ENCODE measurements at places on chromosomes 12 and 14.

DNA sequence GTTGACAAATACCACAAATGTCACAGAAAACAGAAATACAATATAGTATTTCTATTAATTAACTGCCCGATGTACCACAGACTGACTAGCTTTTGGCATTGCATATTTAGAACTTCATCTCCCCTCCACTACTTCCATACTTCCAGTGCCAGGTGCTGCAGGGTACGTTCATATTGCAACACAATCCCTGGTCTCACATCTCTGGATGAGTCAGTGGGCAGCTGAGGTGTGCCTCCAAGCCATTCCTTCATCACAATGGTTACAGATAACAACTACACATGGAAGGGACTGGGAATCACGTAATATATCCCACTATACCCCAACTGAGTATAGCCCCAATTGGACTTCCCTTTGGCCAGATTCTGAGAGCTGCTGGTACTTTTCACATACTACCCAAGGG is 31.1 kb downstream of the CCDC198 start:
- no peak for DNase-seq

DNA sequence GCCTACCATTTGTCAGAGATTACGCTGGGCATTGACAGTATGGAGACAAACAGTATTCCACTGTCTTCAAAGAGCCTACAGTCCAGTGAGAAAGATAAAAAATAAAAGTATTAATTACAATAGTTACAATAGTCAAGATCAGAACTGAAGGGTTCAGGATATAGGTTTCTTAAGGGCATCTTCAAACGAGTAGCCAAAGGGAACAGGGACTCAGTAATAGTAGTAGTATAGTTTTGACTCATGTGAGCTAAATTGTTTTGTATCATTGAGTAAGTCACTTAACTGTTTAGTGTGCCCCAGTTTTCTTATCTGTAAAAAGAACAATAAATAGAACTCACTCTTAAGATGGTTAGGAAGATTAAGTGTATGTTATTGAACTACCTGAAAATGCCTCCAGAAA is 123.6 kb downstream of the METTL25 start:
- DNase-seq: no peak

- DNase-seq: no peak
Observed at GRCh38 chr12:87952850-87953249, 76.4 kb downstream of the C12orf50 start.

DNA sequence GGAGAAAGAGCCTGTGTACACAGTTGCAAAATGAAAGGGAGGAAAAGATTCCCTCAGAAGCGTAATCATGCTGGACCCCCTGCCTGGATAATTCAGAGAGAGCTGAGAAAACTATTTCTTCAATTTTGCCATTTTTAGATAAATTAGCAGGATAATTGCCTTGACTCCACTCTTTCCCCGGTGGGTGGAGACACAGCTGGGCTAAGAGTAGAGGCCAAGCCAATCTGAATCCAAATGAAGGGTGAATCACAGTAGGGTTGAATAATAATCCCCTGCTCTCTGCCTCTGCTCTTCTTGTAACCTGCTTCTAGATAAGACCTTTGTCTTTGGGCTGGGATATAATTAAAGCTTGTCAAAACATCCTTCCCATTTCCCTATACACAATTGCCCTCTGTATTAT is 150.1 kb downstream of the CAPZA3 start:
- DNase-seq: no peak

DNA sequence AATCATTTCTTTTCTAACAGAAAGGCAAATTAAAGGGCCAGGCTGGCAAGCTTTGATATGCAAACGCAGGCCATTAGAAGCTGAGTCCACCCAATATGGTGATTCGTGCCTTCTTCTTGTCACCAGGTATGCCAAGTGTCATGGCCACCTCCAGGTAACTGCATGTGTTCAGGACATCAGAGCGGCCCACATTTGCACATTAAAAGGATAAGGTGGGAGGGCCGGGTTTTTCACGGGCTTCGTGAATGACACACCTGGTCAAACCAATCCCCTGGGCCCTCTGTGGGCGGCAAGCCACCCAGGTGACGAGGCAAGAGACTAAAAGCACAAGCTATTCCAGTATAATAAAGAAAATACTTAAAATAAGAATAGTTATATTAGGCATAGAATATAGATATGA is 75.9 kb upstream of the TSPAN11 start:
- DNase-seq: no peak

DNA sequence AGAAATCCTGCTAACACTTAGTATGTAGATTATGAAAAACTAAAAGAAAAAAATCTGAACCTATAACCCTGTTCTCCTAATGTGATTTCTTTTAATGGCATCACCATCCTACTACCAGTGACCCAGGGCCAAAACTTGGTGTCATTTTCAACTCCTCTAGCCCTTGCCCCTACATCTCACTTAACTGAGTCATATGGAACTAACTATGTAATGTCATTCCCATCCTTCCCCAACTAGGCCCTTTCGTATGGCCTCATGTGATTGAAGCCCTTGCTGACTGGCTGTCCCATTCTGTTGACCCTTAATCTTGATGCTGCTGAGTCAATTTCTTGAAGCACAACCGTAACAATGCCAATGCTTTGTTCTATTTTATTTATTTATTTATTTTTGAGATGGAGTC is 7.6 kb downstream of the DMAC2L start:
- no peak for DNase-seq

DNA sequence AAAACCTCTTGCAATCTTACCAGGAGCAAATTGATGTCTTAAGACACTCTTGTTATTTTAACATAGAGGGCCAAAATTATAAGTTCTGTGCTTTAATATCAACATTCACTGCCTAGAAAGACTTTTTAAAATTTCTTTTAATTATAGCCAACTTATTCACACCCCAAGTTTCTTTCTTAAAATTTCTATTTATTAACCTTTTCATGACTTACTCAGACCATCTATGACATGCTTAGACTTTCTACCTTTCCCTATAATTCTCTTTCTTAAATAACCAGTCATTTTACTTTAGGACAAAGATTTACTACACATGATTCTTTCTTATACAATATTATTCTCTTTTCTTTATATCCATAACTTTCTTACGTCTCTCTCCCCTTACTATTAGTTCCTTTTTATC is 220.4 kb downstream of the NUBPL start:
- DNase-seq: no peak

DNA sequence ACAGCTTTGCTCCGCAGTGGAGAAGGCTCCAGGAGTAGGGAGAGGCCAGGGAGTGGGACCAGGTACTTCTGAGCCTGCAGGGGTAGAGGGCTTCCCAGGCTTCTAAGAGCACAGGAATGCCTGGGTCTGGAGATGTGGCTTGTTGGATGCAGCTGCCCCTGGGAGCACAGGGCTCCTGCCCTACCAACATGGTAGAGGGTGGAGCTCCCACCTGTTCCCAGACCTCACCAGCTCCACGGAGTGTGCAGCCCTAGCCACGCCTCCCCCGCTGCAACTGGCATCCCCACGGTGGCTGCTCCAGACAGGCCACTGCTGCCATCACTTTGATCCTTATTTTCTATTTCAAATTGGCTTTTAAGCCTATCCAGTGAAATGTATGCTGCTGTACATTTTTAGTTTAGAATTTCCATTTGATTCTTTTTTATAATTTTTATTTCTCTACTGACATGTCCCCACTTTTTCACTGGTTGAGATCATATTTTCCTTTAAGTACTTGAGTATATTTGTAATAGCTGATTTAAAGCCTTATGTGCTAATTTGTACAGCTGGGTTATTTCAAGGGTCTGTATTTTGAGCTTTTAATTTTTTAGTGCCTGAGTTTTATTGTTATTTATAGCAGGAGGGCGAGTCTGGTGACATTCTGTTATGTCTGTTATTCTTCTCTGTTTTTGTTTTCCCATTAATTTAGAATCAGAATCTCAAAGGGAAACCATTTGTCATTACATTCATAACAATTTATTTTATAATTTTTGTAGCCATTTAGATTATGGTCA is 78.0 kb downstream of the DERA start:
- DNase-seq: no peak

DNA sequence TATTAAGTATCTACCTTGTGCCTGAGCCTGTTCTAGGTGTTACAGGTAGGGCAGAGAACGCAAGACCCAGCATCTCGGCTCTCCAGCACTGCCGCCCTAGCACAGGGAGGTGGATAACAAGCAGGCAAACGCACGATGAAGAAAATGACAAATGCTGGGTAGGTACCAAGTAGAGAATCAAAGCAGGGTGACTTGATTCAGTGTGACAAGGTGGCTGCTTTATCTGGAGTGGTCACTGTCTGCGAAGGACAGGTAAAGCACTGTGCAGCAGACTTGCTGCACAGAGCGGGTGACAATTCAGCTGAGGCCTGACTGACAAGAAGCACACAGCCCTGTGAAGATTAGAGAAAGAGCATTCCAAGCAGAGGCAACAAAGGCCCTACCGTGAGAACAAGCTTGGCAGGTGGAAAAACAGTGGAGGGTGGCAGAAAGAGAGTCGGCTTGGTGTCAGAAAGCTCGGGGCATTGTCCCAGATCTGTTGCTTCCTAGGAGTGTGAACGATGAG is 12.9 kb downstream of the PRKCH start:
- no peak for DNase-seq

DNA sequence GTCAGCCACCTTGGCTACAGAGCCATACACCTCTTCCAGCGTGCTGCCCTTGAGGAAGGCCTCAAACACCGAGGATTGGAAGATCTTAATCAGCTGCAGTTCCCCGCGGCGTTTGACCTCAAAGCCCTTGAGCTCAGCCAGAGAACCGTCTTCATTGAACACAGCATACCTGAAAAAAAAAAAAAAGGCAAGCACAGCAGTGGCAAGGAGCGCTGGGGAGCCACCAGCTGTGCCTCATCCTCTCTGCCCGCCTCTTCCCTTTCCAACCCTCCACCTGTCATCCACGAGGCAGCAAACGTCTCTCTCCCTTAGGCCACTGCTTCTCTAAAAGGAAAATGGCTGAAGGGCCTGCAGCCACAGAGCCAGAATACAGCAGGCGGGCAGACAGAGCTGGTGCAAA is 26.1 kb downstream of the POLE start:
- DNase-seq: no peak

DNA sequence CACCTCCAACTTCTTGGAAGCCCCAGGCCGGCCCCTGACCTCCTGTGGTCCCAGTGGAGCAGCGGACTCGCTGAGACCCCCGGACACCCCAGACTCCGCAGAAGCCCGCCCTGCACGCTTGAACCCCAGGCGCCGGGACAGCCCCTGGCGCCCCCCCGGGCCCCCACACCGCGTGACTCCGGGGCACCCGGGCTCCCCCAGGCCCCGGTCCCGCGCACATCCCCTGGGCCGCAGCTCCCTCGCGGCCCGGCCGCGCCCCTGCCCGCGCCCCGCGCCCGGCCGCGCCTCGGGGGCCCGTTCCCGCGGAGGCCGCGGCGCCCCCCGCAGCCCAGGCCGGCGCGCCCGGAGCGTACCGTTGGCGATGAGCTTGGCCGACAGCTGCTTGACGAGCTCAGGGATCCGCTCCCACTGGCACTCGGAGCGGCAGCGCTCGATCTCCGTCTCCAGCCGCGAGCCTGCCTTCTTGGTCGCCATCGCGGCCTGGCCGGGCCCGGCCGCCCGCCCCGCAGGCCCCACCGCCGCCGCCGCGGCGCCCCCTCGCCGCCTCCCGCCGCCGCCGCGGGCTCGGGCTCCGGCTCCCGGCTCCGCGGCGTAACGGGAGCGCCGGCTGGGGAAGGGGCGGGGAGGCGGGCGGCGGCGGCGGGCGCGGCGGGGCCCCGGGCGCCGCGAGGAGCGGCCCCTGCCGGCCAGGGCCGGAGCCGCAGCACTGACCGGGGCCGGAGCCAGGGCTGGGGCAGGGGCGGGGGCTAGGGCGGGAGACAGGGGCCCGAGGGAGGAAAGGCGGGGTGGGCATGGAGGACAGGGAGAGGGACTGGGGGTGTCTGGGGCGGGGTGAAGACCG is at the start of gene TTC7B:
Gene TTC7B, minus strand, starts transcription at position 609 of the 841 bp plus-strand sequence. Its CDS starts 135 bp downstream, at position 474.
- no peak for DNase-seq

DNA sequence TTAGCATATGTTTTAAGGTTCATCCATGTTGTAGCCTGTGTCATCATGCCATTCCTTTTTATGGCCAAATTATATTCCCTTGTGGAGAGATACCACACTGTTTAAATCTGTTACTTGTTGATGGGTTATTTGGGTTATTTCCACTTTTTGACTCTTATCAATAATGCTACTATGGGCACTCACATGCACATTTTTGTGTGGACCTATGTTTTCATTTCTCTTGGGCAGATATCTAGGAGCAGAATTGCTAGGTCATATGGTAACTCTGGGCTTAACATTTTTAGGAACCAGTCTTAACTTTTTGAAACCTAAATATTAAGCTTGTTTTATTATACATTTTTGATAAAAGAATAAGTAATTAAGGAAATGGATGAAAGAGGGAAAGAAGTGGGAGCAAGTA is 4.0 kb downstream of the EML1 start:
- DNase-seq: no peak

GRCh38 chr12:90004319-90005074 is 295.9 kb upstream of the ATP2B1 start:
- no peak for DNase-seq

- no peak for DNase-seq
Observed at GRCh38 chr12:104477510-104478390, 21.0 kb downstream of the CHST11 start.
